SW480 (cell line): ENCODE measurements at places on chromosomes 12 and 14.

DNA sequence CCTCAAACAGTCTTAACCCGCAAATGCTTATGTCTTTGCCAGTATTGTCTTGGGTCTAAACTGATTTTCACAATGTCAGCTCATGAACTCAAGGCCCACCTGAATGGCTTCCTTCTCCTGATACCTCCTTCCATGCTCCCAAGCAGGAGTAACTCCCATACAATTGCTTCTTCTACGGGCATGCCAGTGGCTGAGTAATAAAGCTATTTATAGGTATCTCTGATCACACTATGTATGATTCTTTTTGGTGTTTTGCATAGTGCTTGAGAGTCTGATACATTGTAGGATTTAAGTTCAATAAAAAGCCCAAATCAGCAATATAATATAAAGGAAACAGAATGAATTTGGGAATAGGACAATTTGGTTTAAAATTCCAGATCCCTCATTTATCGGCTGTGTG, 235.0 kb upstream of the DCN start:
- DNase-seq = no peak

DNA sequence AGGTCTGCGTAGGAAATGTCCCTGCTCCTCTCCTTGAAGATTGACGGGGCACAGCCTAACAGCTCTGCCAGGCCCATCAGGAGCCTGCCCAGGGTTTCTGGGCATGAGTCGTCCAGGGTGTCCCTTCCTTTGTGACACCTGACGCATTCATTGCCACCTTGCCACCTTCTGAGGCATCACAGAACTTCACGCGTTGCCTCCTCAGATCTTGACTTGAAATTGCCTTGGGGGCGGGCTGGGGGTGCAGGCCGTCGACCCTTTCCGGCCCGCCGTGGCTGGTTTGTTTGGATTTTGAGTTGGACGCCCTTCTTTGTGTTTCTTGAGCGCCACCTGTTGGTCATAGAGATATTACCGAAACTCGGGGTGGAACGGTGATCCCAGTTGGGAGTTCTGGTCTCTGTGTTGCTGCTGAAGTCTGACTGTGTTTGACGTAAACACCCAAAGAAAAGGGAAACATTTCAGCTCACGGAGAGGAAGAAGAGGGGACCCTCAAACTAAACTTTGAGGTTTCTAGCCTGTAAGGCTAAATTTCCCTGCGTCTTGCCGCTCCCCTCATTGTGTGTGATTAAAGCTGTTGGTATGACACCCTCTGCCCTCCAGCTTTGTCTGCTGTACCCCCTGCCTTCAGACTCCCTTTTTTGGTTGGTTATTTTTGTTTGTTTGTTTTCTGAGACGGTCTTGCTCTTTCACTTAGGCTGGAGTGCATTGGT, 44.6 kb downstream of the MLXIP start:
- peak; percentile 35 for DNase-seq

DNA sequence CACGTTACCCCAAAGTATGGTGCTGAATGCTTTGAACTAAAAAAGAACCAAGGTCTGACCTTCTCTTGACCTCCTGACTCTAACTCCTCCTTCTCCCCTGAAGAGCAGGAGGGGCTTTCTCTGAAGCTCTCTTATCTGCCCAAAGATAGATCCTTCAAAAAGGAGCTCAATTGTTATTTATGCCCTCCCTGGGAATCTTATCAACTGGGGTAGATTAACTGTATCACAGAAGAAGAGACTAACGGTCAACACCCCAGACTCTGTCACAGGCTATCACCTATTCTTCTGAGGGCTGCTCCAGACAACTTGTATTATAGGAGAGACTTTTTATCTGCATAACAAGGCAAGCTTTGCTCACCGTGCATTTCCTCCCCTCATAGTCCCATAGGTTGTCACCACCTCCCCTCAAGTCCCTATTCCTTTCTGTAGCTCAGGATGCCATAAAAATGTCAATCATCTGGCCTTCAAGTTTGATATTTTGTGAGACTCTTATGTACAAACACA, 86.6 kb downstream of the PAPLN start:
- no peak for DNase-seq

- DNase-seq = no peak
Measured at GRCh38 chr14:90604356-90604755, 207.5 kb downstream of the CALM1 start.

- no peak for DNase-seq
Measured at GRCh38 chr14:76963372-76963771, 65.1 kb downstream of the IRF2BPL start.

- no peak for DNase-seq
Measured at GRCh38 chr14:72612041-72612440, 281.9 kb downstream of the DPF3 start.

DNA sequence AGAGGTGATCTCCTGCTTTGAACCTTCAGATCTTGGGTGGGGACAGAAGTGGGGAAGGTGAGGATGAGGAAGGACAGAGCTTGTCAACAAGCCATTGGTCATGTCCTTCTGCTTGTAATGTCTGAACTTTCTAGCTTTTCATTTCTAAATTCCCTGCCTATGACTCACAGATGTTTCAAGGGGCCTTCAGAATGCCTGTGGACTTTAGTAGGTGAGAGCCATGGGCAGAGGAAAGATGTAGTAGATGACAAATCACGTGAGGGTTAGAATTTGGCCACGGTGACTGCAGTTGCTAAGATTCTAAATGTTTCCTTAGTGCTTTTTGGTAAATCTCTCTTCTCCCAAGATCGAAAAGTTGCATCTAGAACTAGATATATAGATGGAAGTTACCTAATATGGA, 18.7 kb upstream of the CREBL2 start:
- DNase-seq = peak; percentile 69

DNA sequence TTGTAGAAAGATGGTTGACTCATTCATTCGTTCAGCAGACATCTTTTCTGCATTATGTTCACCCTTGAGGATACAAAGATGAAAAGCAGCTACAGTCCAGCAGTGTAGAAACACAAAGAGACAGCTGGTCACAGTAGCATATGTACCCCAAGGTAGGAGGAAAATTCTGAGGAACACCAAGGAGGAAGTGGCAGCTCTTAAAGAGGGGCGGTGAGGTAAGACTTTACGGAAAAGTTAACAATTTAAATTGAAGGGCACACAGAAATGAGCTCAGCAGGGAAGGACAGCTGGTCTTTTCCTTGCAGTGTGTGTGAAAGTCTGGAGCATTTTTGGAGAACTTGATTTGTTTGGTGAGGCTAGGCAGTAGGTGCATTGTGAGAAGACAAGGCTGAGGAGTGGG, 3.5 kb downstream of the SLC35E3 start:
- no peak for DNase-seq

GRCh38 chr12:113103756-113104450, 31.7 kb downstream of the RASAL1 start:
- DNase-seq = no peak

GRCh38 chr12:4540638-4541037, 1.9 kb downstream of the RAD51AP1 start:
- no peak for DNase-seq

GRCh38 chr12:47722941-47723631, 2.2 kb downstream of the ENDOU start:
- DNase-seq = no peak

GRCh38 chr14:84806622-84807021, 723.3 kb upstream of the FLRT2 start:
- no peak for DNase-seq

- no peak for DNase-seq
Measured at GRCh38 chr12:31011746-31012566, 61.7 kb upstream of the DDX11 start.

- DNase-seq = no peak
Measured at GRCh38 chr12:131894981-131895639, 688 bp downstream of the ULK1 start.

- DNase-seq = no peak
Measured at GRCh38 chr14:65304963-65305362, 107.6 kb upstream of the FUT8 start.

DNA sequence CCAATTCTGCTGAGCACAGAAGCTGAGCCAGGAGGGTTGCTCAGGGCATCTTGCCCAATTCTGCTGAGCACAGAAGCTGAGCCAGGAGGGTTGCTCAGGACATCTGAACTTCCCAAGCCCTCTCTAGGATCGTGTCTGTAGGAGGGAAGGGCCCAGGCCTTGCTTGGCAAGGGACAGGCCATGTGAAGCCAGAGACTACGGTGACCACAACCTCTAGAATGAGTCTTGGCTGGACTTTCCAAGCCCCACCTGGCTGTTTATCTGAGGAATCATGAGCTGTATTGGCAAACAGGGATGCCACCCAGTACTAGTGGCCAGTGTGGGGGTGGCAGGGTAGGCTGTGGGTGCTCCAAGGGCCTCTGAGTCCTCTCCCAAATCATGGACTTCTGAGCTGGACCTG, 7.7 kb upstream of the SERPINA6 start:
- no peak for DNase-seq

DNA sequence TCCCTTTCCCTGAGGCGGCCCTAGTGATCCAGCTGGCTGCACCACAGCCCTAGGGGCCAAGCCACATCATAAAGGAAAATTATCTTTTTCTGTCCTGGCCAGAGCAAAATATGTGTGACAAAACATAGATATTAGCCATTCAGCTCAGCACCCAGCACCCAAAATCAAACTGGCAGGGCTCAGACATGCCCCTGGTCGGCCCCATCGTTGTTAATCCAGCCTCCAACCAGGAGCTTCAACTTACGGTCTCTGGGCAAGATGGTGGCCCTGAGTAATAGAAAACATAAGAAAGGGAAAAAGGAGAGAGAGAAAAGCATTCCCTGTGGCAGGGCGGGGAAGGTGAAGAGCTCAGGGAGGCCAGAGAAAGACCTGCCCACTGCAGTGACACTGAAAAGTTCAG, 111.9 kb downstream of the EML1 start:
- no peak for DNase-seq

DNA sequence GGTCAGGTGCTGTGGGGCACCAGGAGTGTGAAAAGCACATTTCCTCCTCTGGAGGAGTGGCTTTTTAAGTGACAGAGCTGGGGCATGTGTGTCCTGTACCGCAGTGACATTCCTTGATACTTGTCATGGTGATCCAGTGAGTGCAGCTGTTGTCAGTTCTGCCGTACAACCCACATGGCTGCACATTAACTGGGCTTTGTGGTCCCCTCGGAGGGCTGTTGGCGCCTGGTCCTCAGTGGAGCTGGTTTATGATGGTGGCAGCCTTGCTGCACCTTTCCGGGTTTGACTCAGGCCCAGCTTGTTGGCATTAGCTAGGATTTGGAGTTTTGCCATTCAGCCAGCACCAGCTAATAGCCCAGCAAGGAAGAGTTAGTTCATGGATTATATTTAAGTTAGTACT, 77.0 kb downstream of the SLC25A47 start:
- no peak for DNase-seq

- no peak for DNase-seq
Measured at GRCh38 chr14:100138082-100138787, 21.2 kb downstream of the DEGS2 start.

GRCh38 chr12:42483521-42483790, 106.1 kb downstream of the PRICKLE1 start:
- DNase-seq = no peak

DNA sequence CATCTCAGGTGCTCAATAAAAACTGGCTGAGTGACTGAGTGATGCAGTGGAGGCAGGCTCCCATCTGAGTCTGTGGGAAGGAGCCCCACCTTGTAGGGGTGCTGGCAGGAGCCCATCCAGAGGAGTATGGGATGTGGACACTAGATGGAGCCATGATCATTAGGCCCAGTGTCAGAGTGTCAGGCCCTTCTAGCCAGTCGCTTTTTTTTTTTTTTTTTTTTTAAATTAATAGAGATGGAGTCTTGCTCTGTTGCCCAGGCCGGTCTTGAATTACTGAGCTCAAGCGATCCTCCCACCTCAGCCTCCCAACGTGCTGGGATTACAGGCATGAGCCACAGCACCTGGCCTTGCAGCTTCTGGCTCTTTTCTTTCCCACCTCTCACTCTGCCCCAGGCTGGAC, 11.5 kb downstream of the RITA1 start:
- peak; percentile 76 for DNase-seq

GRCh38 chr14:106551265-106551664, 1024.9 kb downstream of the TMEM121 start:
- peak; percentile 30 for DNase-seq

DNA sequence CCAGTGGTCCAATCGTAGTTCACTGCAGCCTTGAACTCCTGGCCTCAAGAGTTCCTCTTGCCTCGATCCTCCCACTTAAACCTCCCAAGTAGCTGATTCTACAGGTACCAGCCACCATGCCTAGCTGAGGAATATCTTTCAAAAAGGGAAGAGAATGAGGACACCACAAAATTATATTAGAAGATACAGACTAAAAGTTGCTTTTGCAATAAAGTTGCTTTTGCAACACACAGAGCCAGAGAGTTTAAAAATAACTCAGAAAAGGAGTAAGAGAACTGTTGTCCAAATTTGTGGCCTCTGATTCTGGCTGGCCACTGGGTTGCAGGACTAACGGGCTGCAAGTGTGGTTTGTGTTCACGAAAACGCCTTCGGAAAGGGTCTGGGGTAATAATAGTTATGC, 19.8 kb downstream of the TMEM253 start:
- no peak for DNase-seq

- DNase-seq = no peak
Measured at GRCh38 chr12:53624458-53624857, 1.7 kb downstream of the ATF7 start.

- DNase-seq = no peak
Measured at GRCh38 chr12:126480451-126480850, 1415.2 kb downstream of the AACS start.

GRCh38 chr12:93135286-93136239, 206.5 kb upstream of the EEA1 start:
- peak; percentile 73 for DNase-seq

GRCh38 chr14:39320318-39320717, 86.6 kb downstream of the MIA2 start:
- no peak for DNase-seq

- no peak for DNase-seq
Measured at GRCh38 chr14:103123634-103124500, 606 bp downstream of the TNFAIP2 start.

DNA sequence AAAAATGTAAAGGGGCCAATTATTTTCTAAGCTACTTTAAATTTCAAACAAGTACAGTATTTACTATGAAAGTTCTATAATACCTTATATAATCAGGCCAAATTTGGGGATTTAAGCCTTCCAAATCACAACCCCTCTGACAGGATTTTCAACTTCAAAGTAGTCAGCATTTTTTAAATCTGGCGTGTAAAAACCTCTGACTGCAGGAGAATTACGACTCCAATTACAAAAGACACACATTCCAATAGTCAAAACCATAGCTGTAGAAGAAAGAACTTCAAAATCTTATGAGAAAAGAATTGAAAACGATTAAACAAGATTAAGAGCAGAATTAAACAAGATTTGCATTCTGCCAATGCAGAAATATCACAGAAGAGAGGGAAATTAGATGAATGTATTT, 12.7 kb downstream of the OSBPL8 start:
- DNase-seq = no peak

- peak; percentile 80 for DNase-seq
Measured at GRCh38 chr14:22886500-22887259, 3.7 kb downstream of the REM2 start.

- no peak for DNase-seq
Measured at GRCh38 chr14:88129306-88130056, 124.5 kb downstream of the GPR65 start.

GRCh38 chr14:105864651-105865265, 338.4 kb downstream of the TMEM121 start:
- no peak for DNase-seq

DNA sequence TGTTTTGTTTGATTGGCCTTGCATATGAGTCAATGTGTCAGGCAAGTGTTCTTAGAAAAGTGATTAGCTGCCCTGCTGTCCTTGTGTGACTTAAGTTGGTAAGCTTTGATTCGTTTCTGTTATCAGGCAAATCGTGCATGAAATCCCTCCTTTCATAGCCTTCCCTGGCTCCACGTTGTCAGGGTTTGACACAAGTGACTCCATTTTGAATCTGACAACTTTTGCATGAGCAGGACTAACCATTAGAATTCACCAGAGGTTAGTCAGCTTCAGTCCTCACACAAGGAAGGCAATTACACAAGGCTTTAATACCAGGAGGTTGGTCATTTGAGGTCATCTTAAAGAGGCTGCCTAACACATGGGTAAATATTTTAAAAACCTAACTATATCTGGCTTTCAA, 68.2 kb downstream of the GPATCH2L start:
- DNase-seq = no peak
